ENCODE measurements at places on chromosomes 2 and 18.

DNA sequence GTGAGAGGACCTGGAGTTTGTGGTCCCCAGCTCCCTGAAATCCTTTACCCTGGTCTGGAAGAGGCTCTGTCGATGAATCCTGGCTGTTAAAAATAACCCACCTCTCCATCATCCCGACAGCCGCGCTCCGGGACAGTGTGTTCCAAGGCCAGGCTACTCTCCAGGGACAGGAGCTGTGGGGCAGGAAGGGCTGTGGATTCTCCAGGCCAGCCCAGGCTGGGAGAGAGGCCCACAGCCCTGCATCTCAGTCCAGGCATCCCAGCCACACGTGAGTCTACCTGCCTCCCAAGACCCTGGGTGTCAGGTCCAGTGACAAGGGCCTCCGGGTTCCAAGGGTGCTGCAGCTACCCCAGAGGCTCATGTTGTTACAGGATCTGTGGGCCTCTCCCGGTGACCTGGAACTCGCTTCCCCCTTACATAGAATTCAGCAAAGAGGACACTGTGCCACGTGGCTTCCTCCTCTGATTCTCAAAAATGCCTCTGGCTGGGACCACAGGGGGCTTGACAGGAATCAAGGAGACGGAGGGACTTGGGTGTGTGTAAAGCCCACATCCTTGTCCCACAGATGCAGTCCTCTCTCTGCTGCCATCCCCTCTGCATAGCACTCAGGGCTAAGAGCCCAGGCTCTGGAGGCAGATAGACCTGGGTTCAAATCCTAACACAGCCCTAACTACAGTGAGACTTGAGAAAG is 17.3 kb downstream of the ADRA2B start:
- no peak for DNase-seq

GRCh38 chr2:124646166-124646815 is 621.2 kb downstream of the CNTNAP5 start:
- DNase-seq, result no peak

- no peak for DNase-seq
These were observed 2.0 kb downstream of the PROC start for GRCh38 chr2:127420039-127420864.

- DNase-seq, result no peak
These were observed 46.3 kb downstream of the PSD4 start for GRCh38 chr2:113219889-113220641.

DNA sequence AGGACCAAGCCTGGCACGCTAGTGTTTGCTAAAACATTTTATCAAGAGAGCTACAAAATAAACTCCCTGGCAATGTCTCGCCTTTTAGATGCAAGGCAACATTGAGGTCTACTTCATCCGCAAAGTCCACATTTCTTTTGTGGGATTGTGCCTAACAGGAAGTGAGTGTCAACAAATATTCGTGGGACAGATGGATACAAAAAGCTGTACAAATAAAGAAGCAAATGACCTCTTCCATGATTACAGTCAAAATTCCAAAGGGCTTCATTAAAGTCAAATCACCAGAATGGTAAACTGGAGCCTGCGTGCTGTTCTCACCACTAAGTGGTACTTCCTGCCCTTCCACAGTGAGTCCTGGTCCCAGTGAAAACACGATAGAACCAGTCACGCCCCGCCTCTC is 40.4 kb downstream of the L3MBTL4 start:
- DNase-seq, result no peak

GRCh38 chr2:120253021-120253882 is 600 bp downstream of the RALB start:
- DNase-seq, result peak; percentile 96

- DNase-seq, result no peak
These were observed 641.7 kb upstream of the NRXN1 start for GRCh38 chr2:51673628-51674027.

DNA sequence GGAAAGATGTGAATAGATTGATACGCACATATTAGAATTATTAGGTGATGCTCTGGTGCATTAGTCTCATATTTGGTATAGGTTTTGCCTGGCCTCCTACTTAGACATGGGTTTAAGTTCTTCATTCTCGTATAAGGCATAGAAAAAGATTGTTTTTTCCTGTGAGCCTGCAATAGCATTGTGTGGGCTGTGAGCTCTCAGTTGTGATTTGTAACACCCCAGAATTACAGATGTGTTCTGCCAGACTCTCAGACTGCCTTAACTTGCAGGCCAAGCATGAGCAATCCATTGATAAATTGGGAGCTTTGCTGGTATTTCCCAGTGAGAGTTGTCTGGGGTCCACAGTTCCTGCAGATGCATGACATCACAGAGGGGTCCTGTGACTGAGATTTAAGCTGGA is 95.7 kb downstream of the MAPRE2 start:
- DNase-seq, result no peak

- DNase-seq, result no peak
These were observed 79.3 kb upstream of the POU3F3 start for GRCh38 chr2:104774631-104775030.

- DNase-seq, result no peak
These were observed 43.3 kb upstream of the LDLRAD4 start for GRCh38 chr18:13175266-13175665.

- no peak for DNase-seq
These were observed 29.8 kb downstream of the COBLL1 start for GRCh38 chr2:164811819-164812218.

GRCh38 chr2:216031960-216032689 is 18.8 kb upstream of the MREG start:
- no peak for DNase-seq

DNA sequence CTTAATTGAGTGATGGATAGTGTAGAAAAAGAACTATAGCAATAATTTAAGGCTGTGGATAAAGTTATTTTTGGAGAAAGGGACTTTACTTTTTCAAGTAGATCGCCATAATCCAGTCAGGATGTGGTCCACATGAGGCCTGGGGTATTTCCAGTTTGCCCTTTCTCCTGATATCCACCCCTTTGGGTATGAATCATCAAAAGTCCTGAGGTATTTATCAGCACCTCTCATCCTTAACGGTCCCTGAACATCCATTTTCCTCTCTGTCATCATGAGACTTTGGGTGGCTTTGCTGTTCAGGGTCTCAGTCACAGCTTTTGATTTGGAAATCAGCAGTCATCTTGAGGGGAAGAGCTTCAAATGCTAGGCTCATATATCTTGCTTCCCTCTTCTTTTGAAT is 39.3 kb upstream of the ELAC1 start:
- DNase-seq, result no peak

DNA sequence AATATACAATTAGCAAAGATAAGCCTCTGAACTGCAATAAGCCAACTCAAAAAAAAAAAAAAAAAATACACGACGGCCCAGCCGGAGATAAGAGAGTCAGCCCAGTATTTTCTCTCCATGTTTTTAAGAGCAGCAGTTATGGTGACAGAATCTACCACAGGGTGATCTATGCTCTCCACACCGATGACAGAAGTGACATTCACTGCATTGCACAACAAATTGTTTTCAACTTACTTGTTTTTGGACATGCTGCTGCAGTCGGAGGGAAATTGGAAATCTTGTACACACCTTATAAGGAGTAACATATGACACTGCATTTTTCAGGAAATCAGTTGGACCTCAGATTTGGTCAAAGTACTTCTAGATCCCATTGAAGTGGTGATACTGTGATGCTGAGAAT is 23.3 kb upstream of the APOB start:
- DNase-seq, result no peak

DNA sequence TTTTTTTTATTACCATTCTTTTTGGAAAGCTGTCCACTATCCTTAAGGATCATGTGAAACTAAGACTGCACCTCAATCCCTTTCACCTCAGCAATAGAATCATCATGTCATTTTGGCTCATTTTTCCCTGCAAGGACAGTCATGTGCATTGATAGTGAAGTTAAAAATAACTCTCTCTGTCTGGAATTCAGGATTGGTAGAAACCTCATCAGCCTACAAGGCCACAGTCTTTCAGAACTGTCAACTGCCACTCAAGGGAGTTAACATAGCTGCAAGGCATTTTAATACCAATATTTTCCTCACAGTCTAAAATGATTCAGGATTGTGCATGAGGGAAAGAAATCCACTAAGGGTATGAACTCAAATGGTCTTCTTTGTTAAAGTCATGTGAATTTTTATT is 201.5 kb upstream of the KCNJ3 start:
- DNase-seq, result no peak

- DNase-seq, result peak; percentile 64
These were observed 45.8 kb downstream of the CYBRD1 start for GRCh38 chr2:171568089-171568488.

DNA sequence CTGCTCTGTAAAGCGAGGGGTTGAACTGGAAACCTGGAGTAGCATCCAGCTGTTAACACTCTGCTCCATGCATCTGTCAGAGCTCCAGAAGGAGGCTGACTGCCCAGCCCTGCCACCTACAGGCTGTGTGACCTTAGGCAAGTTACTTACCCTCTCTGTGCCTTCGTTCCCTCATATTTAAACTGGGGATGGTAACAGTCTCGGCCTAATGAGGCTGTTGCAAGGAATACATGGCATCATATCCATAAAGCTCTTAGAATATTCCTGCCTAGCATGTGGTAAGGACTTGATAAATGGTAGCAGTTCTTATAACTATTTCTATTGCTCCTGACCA is 80.6 kb downstream of the LRRFIP1 start:
- no peak for DNase-seq

GRCh38 chr2:10935953-10936942 is 24.5 kb downstream of the KCNF1 start:
- DNase-seq, result no peak

Measured in esophagus muscularis mucosa (tissue), 4 donors.